Stimulated activated CD8-positive, alpha-beta memory T cell treated with anti-CD3 and anti-CD28 coated beads, Interleukin-15, amount 100 ng/mL, for 4 hours (primary cell): ENCODE measurements at places on chromosomes 3 and 15.

GRCh38 chr3:108669208-108669607 lies 79.7 kb downstream of the DZIP3 start:
- DNase-seq: no peak

DNA sequence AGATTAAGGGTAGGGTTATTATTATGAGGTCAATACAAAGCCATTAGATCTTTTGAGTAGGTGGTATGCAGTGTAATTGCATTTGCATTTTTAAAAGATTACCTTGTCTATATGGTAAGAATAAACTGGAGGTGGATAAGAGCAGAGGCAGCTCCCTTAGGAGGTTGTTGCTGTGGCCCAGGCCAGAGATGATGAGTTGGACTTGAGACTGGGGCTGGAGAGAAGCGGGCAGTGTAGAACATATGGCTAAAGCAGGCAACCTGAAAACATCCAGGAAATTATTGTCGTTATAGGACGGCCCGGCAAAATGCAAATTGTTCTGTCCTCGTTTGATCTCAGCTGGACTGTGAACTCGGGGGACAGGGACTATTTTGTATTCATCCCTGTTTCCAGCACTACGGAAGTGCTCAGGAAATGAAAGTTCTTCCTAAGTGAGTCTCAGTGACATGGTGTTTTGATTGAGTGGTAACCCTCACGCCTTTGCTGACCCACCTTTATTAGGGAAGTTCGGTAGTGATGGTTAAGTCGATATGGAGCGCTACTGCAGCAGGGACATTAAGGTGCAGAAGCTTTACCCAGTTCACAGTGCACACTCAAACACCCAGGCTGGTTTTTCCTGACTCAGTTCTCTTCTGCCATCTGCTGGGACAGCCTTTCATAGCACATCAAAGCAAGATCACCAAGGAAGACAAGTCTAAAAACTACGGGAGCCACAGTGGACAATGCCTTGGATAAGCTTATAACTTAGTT lies 27.2 kb upstream of the VPS33B start:
- DNase-seq: peak; percentile 6

GRCh38 chr3:57787867-57788623 lies 31.9 kb downstream of the SLMAP start:
- DNase-seq: no peak

GRCh38 chr3:45772341-45773035 lies 23.8 kb downstream of the SLC6A20 start:
- no peak for DNase-seq

- DNase-seq: no peak
Measured at GRCh38 chr15:62249501-62249900, 84.4 kb upstream of the C2CD4B start.

DNA sequence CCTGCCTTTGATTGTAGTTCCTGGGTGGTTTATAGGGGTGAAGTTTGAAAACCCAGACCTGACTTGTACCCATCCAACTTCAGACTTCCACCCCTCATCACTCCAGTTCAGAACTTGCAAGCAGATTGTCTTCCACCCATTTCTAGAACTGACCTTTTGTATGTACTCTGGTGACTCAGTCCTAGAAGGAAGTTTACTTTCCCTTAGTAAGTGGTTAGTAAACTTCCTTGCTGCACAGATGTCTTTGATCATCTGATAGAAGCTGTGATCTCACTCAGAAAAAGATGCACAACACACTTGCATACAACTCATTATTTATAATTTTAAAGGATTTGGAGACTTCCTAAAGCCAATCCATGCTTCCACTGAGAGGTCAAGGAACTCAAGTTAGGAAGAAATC lies 368.0 kb downstream of the MFSD1 start:
- DNase-seq: no peak

- DNase-seq: no peak
Measured at GRCh38 chr15:66740802-66741201, 38.8 kb downstream of the SMAD6 start.

DNA sequence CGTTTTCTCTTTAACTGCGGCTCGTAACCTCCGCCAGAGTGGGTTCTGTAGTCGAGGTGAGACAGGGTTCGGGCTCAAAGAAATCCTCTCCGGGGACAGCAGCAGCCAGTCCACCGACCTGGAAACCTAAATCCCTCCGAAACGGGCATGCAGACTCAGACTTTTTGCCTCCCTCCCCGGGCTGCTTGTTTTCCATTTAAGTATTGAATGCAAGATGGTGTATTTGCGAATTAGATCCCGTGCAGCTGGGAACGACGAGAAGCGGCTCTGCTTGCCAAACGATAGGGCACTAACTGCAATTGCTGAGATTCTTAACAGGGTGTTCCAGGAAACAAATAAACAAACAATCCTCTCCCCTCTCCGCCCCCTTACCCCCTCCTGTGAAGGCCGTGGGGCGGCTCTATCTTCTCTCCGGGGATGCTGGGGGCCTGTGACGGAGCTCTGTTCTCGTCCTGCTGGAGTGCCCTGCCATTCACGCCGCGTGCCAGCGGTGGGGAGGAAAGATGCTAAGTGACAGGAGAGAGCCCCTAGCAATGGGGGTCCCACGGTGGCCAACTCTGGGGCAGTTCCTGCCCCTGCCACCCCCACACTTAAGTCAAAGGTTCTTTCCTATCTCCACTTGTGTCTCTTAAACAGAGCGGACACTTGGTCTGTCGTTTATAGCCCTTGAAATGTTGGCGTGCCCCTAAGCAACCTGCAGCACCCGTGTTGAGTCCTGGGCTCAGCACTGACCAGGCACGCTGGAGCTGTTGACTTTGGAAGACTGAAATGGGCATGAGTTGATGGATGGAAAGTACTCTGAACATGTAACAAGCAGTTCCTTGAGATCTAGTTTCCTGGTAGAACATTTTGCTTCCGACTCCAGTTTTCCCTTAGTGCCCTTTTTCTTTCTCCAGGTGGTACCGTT lies 1.3 kb upstream of the ETV5 start:
- no peak for DNase-seq

DNA sequence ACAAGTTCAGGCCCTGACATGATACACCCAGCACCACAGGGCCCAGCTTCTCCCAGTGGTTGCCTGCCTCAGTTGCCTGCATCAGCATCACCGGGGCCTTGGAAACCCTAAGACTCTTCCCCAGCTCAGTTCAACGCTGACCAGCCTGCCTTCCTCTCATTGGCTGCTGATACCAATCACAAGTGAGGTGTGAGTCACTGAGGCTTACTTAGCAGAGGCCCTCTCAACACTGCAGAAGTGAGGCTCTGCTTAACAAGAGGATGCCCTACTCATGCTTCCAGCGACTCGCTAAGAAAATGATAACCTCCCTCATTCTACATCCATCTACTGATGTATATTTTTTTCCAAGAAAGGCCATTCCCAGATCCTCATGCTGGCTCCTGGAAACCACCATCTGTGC lies 151.9 kb downstream of the ADAMTS17 start:
- no peak for DNase-seq

DNA sequence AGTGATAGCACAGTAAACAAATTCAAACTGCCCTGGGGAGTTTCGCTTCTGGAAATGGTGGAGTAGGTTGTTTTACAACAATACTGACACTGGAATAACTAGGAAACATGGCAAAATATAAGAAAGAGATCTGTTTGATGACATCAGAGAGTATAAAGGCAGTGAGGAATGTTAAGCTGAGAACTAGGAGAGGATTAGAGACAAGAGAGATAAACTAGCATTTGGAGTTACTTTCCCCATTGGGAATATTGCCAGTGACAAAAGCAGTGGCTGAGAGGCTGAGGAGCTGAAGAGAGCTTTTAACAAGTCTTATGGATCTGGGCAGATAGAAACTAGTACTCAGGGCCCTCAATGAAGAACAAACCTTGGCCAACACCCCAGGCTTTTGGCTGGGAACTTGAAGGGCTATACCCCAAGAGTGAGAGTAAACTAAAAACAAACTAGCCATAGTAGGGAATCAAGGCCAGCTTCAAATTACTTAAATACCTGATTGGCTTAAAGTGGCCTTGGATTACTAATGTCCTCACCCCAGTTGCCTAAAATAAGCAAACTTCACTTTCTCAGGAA lies 280.4 kb downstream of the KLF13 start:
- DNase-seq: no peak

GRCh38 chr3:58120075-58120812 lies 90.5 kb downstream of the DNASE1L3 start:
- no peak for DNase-seq

DNA sequence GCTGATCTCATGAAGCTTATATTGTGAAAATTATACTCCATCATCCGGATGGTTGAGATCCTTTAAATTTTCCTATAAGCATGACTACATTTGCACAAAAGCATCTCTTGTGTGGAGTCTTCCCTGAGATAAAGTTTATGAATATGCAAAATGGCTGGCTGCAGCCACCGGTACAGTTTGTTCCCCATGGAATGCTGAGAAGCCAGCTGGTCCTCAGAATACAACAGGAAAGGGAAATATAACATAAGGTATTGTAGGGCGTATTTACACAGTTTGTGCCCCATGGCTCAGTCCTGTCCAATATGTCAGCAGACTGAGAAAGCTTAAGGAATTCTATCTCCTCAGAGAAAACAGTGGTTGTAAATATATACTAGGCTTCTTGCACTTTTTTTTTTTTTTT lies 468.6 kb downstream of the CNTN6 start:
- no peak for DNase-seq

GRCh38 chr3:191972714-191973398 lies 511.9 kb downstream of the PYDC2 start:
- DNase-seq: no peak

GRCh38 chr15:42056934-42057798 lies 36.3 kb upstream of the PLA2G4E start:
- peak; percentile 19 for DNase-seq

DNA sequence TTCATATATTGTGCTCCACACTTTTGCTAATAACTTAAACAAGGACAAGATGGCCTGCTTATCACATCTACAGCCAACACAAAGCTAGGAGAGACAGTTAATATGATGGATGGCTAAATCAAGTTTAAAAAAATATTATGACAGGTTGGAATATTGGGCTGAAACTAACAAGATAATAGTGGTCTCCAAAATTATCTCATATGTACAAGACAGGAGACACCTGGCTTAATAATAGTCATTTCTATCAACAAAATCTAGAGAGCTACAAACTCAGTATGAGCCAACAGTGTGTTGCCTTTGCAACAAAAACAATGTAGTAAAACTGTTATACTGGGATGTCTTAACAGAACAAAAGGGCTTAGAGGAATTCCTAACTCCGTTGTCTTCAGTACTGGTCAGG lies 317.1 kb upstream of the COL8A1 start:
- DNase-seq: no peak

DNA sequence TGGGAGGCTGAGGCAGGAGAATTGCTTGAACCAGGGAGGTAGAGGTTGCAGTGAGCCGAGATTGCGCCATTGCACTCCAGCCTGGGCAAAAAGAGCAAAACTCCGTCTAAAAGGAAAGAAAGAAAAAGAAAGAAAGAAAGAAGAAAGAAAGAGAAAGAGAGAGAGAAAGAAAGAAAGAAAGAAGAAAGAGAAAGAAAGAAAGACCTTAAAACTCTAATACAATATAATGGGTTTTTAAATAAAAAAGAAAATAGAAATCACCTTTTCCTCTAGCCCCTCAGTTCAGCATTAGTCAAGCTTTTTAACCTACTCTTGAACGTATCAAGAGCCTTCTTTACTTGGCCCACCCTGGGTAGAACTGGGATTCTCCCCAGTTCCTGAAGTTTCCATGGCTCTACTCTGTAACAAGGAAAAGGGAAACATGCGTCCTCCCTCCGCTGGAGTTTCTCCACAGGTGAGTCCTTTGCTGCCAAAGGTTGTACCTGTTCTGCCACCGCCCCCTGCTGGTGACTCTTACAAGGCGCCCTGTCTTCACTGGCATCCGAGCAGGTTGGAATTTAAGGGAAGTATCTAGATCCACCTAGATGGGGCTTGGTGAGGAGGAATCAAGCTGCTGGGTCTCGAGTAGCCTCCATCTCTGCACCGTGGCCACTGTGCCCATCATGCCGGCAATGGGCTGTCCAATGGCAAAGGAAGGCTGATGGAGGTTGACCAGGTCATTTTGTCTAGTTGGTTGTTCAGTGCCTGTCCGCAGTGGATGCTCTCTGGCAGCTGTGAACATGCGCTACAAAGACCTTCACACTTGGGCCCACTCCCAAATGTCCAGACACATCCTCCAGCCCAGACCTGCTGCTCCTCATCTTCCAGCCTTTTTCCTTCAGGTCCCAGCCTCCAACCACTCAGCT lies 20.6 kb upstream of the EPHB3 start:
- peak; percentile 46 for DNase-seq

DNA sequence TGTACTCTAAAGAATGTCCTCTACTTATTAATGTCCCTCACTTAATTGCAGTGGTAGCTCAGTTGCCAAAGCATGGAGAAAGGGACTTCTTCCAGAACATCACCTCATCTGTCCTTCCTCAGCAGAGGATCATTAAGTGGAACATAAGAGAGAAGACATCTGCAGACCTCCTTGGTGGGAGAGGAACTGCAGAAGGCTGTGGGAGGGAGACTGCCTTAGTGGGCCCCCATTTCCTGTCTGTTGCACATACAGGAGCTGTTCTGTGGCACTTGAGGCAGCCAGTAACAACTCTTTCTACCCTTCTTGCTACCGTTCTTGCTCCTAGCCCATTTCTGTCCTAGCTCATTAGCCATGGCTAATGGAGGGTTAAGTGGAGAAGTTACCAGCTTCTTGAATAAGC lies 33.6 kb downstream of the HPS3 start:
- no peak for DNase-seq

- no peak for DNase-seq
Measured at GRCh38 chr15:76328106-76328696, 8.4 kb upstream of the ISL2 start.

GRCh38 chr3:23113455-23114171 lies 89.5 kb upstream of the UBE2E2 start:
- no peak for DNase-seq

GRCh38 chr3:49841806-49842205 lies 14.6 kb downstream of the TRAIP start:
- DNase-seq: no peak

DNA sequence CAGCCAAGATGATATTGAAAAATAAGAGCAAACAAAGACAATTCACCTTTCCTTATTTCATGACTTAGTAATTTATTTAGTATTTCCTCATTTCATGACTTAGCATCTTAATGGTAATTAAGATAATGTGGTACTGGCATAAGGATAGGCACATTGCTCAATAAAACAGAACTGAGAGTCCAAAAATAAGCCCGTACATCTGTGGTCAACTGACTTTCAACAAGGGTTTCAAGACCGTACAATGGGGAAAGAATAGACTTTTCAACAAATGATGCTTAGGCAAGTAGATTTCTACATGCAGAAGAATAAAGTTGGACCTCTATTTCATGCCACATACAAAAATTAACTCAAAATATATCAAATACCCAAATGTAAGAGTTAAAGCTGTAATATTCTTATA lies 603 bp upstream of the PYDC2 start:
- DNase-seq: no peak

- no peak for DNase-seq
Measured at GRCh38 chr3:160355826-160356225, 43.2 kb downstream of the IFT80 start.

GRCh38 chr15:29911705-29912104 lies 89.4 kb upstream of the TJP1 start:
- no peak for DNase-seq

- no peak for DNase-seq
Measured at GRCh38 chr3:141959589-141960554, 83.4 kb downstream of the ATP1B3 start.
